NCI-H510A (cell line): ENCODE measurements at places on chromosomes 7 and 10.

- no peak for DNase-seq
Observed at GRCh38 chr7:31910191-31910590, 160.0 kb downstream of the PDE1C start.

DNA sequence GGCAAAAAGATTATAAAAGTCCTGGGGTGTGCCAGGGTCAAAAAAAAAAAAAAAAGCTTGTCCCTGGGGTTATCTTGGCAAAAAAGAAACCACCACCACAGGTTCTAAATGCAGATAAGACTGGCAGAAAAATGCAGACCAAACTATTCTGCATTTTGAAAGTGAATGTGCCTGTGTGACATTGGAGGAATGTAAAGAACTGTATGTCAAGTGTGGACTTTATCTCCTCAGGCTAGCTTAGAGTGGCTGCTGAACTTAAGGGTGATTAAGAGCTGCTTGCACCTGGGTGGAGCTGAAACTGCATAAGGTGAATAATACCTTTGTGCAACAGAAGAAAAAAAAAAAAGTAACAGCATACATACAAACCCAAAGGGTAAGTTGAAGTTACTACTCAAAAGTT is 1.3 kb upstream of the NAPEPLD start:
- no peak for DNase-seq

DNA sequence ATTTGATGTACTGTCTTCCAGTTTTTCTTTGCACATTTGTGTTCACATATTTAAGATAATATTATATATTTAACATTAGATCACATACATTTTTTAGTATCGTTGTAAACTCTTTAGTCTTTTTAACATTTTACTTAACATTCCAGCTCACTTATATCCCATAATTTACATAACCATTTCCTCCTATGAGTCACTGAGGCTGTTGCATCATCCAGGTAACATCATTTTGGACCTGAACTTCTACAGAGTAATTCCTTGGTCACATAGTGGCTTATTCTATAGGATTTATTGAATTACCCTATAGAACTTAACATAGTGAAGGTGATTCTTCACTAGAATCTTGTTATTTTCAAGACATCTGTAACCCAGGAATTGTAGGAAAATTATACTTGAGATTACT is 194.4 kb downstream of the POU6F2 start:
- no peak for DNase-seq

DNA sequence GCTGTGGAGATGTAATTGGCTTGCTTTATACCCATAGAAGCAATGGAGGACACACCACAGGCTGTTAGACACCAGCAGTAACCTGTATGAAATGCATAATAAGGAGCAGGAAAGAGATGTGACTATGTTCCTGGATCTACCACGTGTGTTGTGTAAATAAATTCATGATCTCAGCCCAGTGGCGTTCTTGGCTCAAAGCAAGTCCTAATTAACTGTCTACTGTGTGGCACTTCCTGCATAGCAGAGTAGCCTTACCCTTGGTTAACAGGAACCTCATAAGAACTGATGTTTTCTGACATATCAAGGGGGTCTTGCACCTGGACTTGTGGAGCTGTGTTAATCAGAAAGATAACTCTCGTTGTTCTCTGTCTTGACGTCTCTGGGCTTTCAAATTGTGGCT is 25.7 kb upstream of the FAM180A start:
- DNase-seq = peak; percentile 39

DNA sequence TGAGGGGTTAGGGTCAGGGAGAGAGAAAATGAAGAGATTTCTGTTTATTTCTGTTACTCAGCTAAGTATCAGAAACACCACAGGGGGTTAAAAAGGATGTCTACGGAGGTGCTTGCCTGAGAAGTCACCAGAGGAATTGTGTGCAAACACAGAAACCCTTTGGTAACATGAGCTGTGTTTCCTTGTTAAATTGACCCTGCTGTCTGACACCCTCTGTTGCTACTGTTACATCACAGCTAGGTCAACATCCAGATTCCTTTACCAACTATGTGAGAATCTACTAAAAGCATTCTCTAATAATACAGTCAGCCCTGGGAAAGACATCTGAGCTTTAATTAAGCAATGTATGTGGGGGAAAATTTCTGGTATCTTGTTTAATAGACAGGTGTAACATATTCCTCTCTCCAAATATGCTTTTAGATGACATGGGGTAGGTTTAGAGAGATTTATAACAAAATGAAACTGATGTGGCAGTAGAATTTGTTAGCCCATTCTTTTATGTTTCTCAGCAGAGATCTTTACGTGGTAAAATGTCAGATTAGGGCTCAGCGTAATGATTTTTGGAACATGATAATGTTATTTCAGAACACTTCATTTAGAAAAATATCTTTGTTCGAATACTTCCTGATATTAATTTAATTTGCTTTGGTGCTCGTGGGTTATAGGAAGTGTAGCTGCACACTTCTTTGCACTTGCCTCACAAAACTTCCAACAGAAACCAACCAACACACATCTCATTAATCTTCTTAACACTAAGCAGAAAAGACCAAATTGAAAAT is 168.0 kb upstream of the AHR start:
- peak; percentile 18 for DNase-seq

DNA sequence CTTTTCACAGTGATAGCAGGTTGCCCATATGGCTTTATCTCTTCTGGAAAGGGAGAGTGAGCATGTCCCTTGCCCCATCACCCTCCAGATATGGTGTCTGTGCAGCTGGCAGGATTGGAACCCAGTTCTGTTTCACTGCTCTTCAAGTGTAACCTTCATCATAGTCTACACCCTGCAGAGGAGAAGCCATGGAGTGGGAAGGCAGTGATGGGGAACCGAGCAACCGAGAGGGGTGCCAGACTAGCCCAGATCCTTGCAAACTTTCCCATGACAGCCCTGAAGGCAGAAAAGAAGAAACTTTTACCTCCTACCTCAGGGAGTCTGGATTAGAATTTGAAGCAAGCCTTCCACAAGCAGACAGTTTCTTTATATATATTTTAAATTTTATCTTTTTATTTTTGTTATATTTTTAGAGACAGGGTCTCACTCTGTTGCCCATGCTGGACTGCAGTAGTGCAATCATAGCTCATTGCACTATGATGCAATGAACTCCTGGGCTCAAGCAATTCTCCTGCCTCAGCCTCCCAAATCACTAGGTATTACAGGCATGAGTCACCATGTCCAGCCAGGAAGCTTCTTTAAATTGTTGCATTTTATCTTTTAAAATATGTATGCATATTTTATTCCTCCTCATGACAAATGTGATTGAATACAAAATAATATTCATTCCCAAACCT is 133.3 kb downstream of the KCNMA1 start:
- no peak for DNase-seq

- DNase-seq = no peak
Observed at GRCh38 chr7:15158141-15158810, 255.7 kb upstream of the DGKB start.

GRCh38 chr7:75920431-75921161 is 5.6 kb downstream of the POR start:
- no peak for DNase-seq

- no peak for DNase-seq
Observed at GRCh38 chr7:30062587-30062986, 34.4 kb downstream of the PLEKHA8 start.

DNA sequence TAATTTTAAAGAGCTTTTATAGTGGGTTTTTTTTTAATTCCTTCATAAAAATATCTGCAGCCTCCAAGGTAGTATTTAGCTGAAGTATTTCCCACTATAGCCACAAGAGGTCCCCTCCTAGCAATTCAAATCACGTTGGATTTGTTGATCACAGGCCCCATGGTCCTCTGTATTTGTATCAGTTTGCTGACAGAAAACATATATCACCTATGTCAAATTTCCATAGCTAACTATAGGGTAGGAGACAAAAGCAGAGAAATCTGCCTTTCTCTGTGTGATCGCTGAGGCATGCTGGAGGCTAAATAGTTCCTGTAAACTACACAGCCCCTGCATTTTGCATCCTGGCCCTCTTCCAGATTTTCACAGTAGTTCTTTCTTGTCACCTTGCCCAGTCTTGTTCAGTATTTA is 1.7 kb upstream of the CTNNA3 start:
- no peak for DNase-seq

GRCh38 chr10:124606822-124607221 is 137.4 kb downstream of the FAM53B start:
- no peak for DNase-seq

GRCh38 chr10:4587466-4587865 is 238.5 kb upstream of the AKR1E2 start:
- no peak for DNase-seq

DNA sequence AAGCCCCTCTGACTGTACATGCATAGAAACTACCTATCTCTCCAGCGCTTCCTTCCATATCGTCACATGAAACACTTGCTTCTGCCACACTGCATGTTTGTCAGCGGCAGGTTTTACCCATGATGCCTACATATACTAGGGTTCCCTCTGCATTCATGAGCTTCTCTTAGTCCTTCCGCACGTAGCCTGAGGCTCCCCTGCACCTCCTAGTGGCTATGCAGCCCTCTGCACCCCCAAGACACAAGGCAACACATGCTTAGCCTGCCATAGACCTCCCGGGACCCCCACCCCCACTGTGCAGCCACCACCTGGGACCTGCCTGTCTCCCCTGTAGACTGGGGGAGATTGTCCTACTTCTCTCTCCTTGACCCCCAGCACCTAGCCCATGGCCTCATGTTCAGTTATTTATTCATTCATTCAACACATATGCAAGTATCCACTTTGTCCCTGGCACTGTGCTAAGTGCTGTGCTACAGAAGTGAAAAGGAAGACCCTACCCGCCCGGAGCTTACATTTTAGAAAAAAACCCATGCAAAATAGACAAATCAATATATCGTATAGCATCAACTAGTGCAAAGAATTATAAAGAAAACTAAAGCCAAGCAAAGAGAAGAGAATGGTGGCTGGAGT is 23.5 kb downstream of the TMEM273 start:
- no peak for DNase-seq

DNA sequence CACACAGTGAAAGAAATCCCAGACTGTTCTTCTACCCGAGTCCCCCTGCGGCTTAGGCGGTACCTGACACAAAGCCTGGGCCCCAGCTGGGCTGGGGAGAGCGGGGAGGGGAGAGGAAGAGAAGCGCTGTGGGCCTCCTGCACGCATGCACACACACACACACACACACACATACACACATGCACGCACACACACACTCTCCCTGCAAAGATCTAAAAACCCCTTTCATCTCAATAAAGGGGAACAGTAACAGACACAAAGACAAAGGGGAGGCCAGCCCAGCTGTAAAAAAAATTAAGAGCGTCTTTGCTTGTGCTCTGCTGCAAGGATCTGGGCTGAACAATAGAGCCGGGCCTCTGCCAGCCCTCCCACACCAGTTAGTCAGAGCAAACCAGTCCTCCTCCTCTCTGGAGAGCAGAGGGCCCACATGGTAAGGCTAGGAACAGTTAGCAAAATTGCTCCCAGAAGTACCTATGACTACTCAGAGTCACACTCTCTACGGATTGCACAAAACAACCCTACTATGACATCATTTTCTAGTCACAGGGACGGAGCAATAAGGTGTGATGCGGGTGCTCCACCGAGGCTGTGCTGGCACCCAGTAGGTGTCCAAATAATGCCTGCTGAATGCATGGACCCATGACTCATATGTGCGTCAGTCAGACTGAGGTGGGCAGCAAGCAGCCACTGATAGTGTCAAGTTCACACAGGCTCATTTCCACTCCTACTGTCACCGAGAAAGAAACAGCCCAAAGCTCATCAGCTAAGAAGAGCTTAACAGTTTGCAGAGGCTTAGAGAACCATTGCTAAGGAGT is 9.2 kb downstream of the ITPRIP start:
- DNase-seq = no peak

DNA sequence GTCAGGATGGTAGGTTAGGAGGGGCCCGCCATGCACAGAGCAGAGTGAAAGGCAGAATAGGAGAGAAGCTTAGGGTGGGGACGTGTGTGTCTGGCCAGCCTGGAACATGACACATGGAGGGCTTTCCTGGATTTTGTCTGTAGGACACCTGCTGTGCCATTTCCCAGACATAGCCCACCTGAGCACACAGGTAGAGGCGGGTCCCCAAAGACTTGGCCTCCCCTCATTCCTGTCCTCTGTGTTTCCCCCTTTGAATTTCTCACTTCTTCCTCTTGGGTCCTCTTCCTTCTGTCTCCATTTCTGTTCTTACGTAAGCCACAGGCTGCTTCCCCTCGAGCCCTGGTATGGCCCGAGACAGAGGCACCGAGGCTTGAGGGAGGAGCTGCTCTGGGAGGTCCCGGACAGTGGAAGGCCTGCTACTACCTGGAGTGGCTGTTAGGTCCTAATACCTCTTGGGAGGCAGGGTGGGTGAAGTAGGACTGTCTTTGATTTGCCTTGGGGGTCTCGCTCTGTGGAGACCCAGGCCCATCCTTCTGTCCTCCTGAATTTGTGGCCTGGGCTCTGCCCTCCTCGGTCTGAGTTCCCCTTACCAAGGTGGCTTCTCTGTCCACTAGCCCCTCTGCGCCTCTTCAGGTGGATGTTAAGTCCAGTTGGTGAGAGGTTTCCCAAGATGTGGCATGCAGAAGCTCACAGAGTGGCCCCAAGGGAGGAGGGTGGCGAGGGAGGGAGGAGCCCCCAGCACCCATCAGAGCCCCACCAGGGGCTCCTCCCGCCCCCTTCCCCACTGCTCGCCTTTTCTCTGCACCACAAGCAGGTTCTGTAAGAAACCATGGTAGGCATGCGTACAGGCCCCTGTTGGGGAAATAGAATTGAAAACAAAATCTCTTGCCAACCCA is 5.5 kb downstream of the ZNF775 start:
- no peak for DNase-seq

GRCh38 chr7:157096286-157097055 is 42.3 kb upstream of the UBE3C start:
- no peak for DNase-seq

DNA sequence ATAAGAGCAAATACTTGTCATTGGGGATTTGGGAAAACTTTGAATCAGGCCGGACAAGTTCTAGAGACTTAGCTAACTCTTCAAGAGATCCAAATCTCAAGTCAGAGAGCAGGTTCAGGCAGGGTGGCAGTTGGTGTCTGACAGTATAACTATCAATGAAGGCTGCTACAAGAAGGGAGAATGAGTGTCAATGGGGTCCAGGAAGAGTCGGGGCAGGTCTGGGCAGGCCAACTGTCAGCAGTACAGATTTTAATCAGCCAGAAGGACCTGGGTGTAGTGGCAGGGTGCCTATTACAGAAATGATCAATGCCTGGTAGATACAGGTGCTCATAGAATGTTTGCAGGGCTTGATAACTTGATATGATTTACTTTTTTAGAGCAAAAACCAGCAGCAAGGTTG is 751.1 kb downstream of the GRM8 start:
- no peak for DNase-seq

- DNase-seq = no peak
Observed at GRCh38 chr10:104516986-104517385, 124.1 kb upstream of the SORCS3 start.

DNA sequence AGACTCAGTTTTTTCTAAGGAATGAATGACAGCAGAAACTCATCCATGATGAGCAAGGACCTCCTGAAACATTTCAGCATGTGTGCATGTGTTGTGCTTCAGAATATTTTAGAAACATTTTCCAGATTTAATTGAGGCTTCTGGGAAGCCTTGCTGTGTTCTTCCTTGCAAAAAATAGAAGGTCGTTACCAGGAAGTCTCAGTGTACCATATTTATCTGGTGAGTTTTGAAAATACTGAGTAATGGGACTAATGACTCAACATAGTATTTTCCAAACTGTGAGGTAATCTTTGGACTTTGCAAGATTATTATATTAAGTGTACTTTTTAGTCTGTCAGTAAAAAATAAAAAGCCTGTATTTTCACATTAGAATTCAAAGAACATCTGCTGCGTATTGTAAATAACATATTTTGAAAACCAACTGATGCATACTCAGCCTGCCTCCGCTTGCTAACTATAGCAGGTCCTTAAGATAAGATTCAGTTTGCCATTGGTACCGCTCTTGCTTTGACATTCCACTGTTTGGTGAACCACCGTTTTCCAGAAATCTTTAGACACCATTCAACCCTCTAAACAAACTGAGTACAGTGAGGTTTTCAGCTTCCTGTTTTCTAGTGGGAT is 739.6 kb upstream of the GALNT17 start:
- DNase-seq = no peak
